ACHN (cell line): ENCODE measurements at places on chromosomes 3 and 15.

- DNase-seq = no peak
Measured at GRCh38 chr3:167899093-167899492, 163.6 kb downstream of the SERPINI1 start.

- DNase-seq = peak; percentile 93
Measured at GRCh38 chr3:102092617-102093466, 243.5 kb downstream of the NFKBIZ start.

GRCh38 chr3:13479332-13479581, 849 bp upstream of the HDAC11 start:
- DNase-seq = no peak

- DNase-seq = no peak
Measured at GRCh38 chr3:38039101-38039898, at the start of gene DLEC1. TSS of gene DLEC1 (plus strand) at chr3:38039208. CDS start at chr3:38039226, 18 bp downstream.

DNA sequence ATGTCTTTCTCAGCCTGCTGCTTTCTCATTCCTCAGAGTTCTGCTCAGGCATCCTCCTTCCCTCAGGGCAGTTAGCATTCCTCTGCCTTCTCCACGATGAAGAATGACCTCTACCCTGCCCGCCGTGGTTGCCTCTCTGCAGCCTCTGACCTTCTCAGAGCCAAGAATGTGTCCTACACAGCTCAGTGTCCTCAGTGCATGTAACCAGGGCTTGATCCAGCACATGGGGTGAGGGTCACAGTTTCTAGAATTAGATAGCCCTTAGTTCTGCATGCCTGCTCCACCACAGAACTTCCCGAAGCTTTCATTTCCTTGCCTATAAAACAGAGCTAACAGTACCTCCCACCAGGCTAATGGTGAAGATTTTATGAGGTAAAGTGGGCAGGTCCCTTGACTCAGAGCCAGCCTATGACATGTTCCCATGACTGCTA, 182.1 kb downstream of the CLSTN2 start:
- no peak for DNase-seq

DNA sequence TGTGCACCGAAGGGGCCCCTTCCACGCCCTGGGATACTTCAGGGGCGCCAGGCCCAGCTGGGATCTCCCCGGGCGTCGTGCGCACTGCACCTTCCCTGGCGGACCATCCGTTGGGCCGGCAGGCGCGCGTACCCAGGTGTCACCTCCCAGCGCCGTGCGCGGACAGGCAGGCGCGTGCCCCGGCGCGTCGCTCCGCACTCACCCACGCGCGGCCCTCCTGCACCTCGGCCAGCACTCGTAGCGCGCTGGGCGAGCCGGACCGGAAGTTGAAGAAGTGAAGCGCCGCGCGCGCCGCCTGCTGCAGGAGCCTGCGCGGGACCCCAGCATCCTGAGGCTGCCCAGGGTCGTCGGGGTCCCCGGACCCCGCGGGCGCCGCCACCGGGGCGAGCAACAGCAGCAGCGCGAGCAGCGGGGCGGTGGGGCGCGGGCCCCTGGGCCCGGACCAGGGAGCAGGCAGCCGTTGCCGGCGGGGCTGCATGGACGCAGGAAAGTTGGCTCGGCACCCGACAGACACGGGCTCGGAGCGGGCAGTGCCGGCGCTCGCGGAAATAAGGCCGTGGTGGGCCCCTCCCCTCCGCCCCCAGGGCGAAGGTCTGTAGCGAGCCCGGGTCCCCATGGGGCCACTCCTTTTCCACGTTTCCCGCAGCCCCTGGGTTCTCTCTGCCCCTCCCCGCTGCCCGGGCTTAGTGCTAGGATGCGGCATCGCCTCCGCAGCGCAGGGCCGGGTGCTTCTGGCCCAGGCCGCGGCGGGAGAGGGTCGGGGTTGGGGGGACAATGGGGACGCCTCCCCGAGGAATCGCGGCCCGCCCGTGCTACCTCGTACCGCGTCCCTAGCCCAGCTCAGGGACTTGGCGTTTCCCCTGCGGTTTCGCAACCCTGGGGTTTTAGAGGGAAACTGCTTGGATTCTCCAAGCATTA, at the start of gene RARRES1:
Gene RARRES1, minus strand, starts transcription at position 520 of the 918 bp plus-strand sequence. Its CDS starts 42 bp downstream, at position 478.
- DNase-seq = peak; percentile 32

GRCh38 chr3:30549600-30549999, 56.8 kb upstream of the TGFBR2 start:
- no peak for DNase-seq

GRCh38 chr15:81157195-81157938, 23.3 kb downstream of the CFAP161 start:
- no peak for DNase-seq

DNA sequence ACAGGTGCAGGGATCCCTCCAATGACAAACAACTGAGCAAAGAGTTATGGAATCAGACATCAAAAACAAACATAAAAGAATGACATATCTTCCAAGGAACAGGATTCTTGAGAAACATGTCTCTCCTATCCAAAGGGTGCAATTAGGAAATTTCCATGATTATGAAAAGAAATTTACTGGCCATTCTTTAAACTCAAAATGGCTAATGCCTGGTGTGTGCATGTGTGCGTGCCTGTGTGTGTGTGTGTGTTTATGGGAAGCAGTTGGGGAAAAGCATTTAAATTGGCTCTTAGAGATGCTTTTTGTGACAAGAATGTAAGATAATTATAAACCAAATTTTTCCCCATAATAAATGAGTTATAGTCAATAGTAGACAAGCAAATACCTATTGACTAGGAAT, 320.5 kb upstream of the THBS1 start:
- DNase-seq = no peak

DNA sequence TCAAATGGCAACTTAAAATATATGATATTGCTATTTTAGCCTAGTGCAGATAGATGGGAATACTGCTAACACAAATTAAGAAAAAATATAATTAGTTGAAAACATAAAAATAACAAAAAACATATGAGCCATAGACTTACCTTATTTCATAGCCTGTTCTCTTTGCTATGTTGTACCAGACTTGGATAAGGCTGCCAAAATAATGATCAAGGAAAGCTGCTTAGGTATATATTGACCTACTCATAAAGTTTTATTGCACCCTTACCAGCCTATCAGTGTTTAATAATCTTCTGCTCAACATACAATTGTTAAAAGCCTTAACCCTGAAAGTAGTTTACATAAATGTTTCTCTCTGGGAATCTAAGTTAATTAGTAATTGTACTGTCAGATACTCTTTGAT, at the start of gene SI:
Gene SI, minus strand, starts transcription at position 204 of the 400 bp plus-strand sequence. CDS start 2,484 bp downstream, outside the sequence.
- no peak for DNase-seq

GRCh38 chr15:70596354-70597055, 166.9 kb downstream of the UACA start:
- DNase-seq = peak; percentile 81

GRCh38 chr3:61264281-61264680, 13.0 kb upstream of the FHIT start:
- DNase-seq = no peak

DNA sequence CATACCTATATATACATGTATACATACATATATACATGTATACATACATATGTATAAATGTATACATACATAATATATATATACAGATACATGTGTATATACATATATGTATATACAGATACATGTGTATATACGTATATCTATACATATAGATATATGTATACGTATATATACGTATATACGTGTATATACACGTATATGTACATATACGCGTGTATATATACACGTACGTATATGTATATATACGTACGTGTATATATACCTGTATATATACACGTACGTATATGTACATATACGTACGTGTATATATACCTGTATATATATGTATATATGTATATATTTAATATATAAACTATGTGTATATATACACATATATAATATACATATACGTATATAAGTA, 955.2 kb downstream of the AGBL1 start:
- DNase-seq = no peak

DNA sequence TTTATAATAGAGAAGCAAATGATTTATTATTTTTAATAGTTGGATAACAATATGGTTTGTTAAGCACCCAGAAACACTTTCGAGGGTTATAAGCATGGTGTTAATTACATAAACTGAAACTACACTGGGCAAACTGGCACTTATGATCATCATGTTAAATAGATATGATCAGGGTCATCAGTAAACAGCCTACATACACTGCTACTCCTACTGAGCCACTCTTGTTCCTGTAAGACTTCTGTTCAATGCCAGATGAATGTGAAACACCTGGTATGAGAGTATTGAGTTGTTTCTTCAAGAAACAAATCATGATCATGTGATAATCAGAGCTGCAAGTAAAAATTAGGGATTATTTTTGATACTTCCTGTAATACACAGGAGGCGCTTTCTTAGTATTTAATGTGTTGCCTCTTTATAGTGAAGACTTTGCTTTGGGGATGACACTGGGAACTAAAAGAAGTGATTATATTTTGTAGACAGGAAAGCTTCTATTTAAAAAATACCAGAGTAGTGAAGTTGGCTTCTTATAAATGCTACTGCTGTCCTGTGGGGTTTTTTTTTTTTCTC, 32.3 kb upstream of the UTS2B start:
- DNase-seq = no peak

DNA sequence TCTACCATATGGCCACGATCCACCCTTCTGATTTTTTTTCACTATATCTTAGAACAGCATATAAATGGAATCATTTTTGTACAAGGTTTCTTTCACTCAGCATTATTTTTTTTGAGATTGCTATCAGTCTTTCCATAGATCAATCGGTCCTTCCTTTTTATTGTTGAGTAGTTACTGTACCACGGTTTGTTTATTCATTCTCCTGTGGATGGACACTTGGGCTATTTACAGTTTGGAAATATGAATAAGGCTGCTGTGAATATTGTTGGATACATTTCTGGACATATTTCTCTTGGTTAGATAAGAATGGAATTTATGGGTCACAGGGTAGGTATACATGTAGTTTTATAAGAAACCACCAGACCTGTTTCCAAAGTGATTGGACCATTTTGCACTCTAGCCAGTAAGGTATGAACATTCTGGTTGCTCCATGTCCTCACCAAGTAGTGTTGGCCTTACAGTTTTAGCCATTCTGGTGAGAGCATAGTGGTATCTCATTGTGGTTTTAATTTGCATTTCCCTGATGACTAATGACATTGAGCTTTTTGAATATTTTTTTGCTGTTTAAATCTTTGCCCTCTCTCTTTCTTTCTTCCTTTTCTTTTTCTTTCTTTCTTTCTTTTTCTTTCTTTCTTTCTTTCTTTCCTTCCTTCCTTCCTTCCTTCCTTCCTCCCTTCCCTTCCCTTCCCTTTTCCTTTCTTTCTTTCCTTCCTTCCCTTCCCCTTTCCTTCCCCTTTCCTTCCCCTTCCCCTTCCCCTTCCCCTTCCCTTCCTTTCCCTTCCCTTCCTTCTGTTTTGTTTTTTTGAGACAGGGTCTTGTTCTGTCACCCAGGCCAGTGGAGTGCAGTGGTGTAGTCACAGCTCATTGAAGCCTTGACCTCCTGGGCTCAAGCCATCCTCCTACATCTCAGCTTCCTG, 49.2 kb downstream of the LRRK1 start:
- no peak for DNase-seq

DNA sequence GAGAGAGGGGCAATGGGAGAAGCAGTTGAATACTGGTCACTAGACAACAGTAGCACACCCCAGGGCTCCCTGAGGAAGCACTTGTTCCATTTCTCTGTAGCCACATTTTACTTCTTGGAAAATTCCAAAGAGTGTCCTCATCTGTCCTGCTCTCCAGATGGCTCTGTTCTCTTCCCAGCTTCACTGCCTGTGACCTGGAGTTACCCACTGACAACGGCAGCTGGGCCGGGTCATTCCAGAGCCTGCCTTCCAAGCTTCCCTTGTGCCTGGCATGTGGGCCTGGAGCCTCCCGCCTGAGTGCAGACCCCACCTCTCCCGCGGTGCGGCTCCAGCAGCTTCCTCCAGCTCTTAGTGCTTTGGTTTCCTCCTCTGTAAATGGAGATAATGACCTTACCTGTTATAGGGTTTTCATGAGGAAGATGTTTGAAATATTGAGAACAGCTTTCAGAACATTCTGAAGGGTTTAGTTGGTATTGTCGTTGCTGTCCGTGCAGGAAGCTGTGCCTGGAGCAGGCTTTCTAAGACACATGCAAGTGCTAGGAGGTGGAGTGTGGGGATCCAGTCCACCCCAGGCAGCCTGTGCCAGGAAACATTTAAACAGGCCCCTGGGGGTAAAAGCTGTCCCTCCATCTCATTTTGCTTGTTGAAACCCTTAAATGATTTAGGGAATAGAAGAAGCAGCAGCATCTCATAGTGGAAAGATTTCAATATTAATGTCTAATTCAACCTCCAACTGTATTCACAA, 24.8 kb downstream of the EFCC1 start:
- no peak for DNase-seq

GRCh38 chr3:197552198-197552597, 3.6 kb downstream of the BDH1 start:
- no peak for DNase-seq
